ENCODE measurements at places on chromosomes 3 and 15.

- no peak for DNase-seq
Measured at GRCh38 chr3:21159543-21159906, 591.5 kb downstream of the ZNF385D start.

DNA sequence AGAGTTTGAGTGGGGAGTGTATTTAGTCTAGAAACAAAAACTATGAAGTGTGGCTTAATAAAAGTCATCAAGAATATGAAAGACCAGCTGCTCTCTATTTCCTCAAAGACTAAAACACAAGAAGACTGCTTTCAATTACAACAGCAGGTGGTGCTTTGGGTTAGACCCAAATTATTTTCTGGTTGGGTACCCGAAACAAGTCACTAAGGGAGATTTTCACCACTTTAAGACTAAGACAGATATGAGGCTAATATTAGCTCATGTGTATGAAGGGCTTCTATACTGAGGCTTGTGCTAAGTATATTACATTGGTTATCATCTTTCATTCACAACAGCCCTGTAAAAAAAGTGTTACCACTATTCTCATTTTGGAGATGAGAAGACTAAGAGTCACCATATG lies 43.1 kb downstream of the COL8A1 start:
- no peak for DNase-seq

GRCh38 chr3:61450866-61451265 lies 110.5 kb upstream of the PTPRG start:
- no peak for DNase-seq

DNA sequence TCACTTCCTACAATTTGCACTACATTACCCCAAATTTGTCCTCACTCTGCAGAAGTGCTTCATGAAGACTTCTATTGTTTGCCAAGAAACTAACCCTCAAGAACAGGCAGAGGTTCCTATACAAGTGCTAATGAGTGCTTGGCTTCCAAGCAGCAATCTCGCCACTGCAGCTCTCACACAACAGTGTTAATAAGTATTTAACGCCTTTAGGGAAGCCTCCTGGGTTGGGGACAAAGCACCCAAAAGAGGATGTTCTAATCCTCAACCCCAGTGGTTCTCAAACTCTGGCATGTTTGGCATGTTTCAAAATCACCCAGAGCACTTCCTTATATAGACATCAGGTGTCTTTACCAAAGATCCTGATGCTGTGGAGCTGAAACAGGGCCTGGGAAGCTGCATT lies 64.6 kb downstream of the ZIC4 start:
- DNase-seq: no peak

- peak; percentile 13 for DNase-seq
Measured at GRCh38 chr3:107441617-107442016, 64.4 kb downstream of the CCDC54 start.

- DNase-seq: no peak
Measured at GRCh38 chr3:45711931-45712330, 22.7 kb downstream of the SACM1L start.

GRCh38 chr3:147914532-147914931 lies 505.4 kb downstream of the ZIC1 start:
- DNase-seq: no peak

DNA sequence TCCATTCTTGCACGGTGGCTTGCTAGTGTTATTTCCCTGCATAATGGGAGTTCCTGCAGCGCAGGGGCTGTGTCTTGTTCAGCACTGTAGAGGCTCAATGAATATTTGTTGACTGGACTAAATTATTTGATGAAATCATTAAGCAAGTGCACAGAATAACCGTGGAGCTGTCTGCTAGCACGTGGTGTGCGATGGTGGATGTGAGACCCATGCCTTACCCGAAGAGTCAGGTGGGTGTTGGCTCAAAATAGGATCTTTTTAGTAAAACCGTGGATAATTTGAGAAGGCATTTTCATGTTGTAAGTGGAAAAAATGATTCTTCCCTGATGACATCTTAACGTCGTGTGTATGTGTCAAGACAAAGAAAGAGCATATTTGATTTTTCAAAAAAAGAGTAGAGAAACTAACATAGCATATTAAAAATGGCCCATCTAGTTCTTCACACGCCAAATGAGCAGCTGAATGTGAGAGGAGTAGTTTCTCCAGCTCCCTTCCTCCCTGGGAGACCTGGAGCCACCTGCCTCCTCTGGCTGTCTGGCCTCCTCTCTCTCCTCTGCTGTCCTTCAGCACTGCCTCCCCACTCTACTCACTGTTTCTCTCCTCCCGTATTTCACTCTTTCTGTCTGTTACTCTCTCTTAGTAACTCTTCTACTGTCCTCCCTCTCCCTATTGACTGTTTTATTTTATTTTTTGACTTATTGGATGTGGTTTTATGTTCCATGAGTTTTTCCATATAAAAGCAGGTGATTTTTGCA lies 6.3 kb downstream of the FAM81A start:
- DNase-seq: no peak

GRCh38 chr3:43484926-43485488 lies 136.8 kb downstream of the ANO10 start:
- no peak for DNase-seq

- DNase-seq: no peak
Measured at GRCh38 chr15:43029476-43029875, 76.4 kb downstream of the UBR1 start.

DNA sequence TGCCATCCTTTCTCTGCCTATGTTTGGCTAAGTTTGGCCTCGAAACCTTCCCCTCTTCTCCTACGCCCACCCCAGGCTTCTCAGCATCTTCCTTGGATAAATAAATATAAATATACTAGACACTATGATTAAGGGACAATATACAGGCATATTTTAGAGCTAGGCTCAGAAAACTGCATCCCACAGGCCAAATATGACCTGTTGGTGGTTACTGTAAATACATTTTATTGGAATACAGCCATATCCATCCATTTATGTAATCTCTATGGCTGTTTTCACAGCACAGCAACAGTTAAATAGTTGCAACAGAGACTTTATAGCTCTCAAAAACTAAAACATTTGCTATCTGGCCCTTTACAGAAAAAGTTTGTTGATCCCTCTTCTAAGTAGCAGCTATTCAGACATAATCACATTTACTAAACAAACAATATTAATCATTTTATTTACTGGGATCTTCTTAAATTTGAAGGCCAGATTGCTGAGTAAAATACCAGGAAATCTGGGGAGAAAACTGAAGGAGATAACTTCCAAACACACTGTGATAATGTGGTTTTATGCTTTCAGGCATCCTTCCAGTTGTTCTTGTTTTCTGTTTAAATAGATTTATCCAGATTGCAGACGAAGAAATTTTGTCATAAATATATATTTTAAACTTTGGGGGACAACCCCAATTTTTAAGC lies 269.7 kb upstream of the THRB start:
- no peak for DNase-seq
